NCI-H345 (cell line): ENCODE measurements at places on chromosomes 3 and 15.

DNA sequence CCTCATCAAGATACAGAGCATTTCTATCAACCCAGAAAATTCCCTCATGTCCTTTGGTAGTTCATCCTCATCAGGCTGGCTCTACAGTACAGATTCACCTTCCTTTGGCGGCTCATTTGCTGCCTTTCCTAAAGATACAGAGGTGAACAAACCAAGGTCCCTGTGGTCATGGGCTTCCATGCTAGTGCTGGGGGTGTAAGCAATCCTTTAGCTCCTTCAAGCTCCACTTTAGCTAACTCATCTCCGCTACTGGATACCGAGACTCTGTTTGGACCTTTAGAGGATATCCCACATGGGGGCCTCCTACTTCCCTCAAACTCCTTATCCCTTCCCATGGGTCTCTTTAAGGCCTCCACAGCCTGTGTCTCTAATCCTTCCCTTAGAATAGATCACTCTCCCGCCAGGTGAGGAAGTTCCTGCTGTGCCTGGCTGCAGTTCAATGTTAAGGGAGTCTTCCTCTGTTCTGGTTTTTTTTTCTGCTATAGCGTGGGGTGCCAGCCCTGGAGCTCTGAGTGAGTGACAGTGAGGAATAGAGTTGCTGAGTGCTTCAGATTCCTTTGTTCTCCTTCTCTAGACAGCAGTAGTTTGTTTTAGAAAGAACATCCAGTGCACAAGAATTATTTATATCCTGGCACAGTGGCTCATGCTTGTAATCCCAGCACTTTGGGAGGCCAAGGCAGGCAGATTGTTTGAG, 30.7 kb downstream of the CLEC3B start:
- peak; percentile 9 for DNase-seq

GRCh38 chr3:150760431-150761200, 2.4 kb downstream of the SIAH2 start:
- DNase-seq, result no peak

GRCh38 chr15:81152339-81152738, 18.3 kb downstream of the CFAP161 start:
- DNase-seq, result no peak

DNA sequence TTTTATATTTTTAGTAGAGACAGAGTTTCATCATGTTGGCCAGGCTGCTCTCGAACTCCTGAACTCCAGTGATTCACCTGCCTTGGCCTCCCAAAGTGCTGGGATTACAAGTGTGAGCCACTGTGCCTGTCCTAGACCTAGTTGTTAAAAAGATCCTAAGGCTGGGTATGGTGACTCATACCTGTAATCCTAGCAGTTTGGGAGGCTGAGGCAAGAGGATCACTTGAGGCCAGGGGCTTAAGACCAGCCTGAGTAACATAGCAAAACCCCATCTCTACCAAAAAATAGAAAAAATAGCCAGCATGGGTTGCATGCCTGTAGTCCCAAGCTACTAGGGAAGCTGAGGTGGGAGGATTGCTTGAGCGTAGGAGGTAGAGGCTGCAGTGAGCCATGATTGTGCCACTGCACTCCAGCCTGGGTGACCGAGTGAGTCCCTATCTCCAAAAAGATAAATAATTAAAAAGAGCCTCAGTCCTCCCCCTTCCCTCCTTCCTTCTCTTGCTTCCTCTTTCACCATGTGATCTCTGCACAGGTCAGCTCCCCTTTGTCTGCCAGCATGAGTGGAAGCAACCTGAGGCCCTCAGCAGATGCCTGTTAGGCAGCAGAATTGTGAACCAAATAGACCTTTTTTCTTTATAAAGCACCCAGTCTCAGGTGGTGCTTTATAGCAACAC, 9.8 kb upstream of the FNDC3B start:
- no peak for DNase-seq

- no peak for DNase-seq
Observed at GRCh38 chr3:16254916-16255315, 9.8 kb downstream of the DPH3 start.

DNA sequence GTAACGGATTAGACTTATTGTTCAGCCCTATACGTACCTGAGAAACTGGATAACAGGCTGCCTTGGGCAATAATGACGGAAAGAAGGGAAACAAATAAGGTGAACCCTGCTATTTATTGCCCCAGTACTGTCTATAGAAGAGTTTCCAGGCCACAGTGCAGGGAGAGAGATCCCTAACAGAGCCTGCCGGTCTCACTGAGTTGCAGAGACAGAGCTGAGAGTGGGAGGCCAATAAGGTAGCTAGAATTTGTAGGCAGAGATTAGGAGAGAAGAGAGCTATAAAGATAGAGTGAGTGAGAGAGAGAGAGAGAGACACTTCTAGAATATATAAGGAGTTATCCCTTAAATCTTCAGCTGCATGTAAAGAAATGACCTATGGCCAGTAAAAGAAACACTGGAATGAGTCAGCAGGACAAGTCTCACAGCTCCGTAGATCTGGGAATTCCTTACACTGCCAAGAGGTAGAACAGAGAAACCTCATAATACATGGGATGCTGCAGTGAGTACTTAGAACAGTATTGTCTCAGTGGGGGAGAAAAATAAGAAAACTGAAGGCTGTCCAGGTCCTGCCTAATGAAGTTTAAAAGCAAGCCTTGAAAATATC, 51.8 kb downstream of the ST3GAL6 start:
- DNase-seq, result no peak

GRCh38 chr15:47437491-47437890, 279.8 kb upstream of the SEMA6D start:
- DNase-seq, result no peak

DNA sequence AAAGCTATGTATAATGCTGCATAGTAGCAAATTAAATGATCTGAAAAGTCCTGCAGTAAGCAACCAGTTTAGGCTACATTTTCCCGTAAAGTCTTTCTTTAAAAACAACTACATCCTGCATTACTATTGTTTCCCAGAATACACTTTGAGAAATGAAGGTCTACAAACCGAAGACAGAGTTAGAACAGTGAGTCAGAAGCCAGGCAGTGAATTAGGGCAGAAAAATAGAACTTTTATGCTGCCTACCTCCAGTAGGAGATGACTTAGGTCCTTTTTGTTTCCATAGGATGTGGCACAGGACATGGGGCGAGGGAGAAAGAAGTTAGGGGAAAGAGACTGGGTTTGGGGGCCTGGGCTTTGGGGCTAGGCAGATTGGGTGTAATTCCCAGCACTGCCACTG, 127.3 kb downstream of the PPM1L start:
- no peak for DNase-seq
